ENCODE measurements at places on chromosomes 4 and X.
A peak's percentile ranks its signal among the peaks of the same experiment; 100 is the strongest.

DNA sequence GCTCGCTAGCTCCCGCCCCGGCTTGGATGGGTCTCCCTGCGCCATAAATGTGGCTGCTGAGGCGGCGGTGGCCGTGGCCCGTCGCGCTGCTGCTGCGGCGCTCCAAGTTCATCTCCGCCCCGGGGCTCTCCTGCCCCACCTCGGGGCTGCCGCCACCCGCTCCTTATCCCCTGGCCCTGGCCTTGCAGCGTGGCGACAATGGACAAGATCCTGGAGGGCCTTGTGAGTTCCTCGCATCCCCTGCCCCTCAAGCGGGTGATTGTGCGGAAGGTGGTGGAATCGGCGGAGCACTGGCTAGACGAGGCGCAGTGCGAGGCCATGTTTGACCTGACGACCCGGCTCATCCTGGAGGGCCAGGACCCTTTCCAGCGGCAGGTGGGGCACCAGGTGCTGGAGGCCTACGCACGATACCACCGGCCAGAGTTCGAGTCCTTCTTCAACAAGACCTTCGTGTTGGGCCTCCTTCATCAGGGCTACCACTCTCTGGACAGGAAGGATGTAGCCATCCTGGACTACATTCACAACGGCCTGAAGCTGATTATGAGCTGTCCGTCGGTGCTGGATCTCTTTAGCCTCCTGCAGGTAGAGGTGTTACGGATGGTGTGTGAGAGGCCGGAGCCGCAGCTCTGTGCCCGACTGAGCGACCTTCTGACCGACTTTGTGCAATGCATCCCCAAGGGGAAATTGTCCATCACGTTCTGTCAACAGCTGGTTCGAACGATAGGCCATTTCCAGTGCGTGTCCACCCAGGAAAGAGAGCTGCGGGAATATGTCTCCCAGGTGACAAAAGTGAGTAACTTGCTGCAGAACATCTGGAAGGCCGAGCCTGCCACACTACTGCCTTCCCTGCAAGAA, 763 bp downstream of the USP38 start:
- no peak for DNase-seq

- DNase-seq: no peak
Measured at GRCh38 chr4:177079327-177079726, 230.3 kb upstream of the NEIL3 start.

GRCh38 chr4:177401658-177402273, 40.5 kb downstream of the AGA start:
- no peak for DNase-seq

- DNase-seq: no peak
Measured at GRCh38 chrX:54560411-54560810, 30.4 kb downstream of the GNL3L start.

DNA sequence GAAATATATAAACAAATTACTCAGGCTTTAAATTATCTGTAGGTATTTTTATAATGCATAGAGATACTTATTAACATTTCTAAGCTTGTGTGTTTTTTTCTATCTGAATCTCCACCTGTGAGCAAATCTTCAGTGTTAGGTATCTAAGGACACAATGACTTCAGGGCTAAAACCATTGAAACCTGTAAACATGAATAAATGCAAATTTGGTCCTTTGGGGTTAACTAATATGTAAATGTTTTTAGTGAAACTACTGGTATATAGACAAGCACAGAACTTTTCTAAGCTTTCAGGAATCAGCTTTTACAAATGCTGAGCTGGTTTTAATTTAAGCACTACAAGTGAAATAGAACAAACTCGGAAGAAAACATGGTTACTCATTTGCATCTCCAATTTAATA, 147.9 kb downstream of the FBXO8 start:
- DNase-seq: no peak

- DNase-seq: no peak
Measured at GRCh38 chrX:23334848-23335599, at the start of gene PTCHD1. Gene PTCHD1 (plus strand): TSS chrX:23334849. CDS start chrX:23334876, 27 bp downstream.

- DNase-seq: no peak
Measured at GRCh38 chr4:103915224-103915869, 195.6 kb upstream of the TACR3 start.

GRCh38 chr4:1172971-1173757, 781 bp upstream of the SPON2 start:
- DNase-seq: no peak

- no peak for DNase-seq
Measured at GRCh38 chr4:2281575-2282343, 19.9 kb upstream of the MXD4 start.

- DNase-seq: no peak
Measured at GRCh38 chr4:87066403-87067123, 131.8 kb downstream of the AFF1 start.

GRCh38 chr4:22483551-22483981, 32.3 kb downstream of the ADGRA3 start:
- peak; percentile 83 for DNase-seq

- DNase-seq: no peak
Measured at GRCh38 chr4:53994382-53995102, 69.9 kb downstream of the CHIC2 start.

GRCh38 chr4:3816256-3816825, 50.2 kb downstream of the ADRA2C start:
- DNase-seq: no peak

GRCh38 chr4:153940916-153941315, 152.0 kb upstream of the SFRP2 start:
- DNase-seq: no peak

- DNase-seq: no peak
Measured at GRCh38 chr4:69224891-69225290, 10.3 kb upstream of the UGT2B11 start.

DNA sequence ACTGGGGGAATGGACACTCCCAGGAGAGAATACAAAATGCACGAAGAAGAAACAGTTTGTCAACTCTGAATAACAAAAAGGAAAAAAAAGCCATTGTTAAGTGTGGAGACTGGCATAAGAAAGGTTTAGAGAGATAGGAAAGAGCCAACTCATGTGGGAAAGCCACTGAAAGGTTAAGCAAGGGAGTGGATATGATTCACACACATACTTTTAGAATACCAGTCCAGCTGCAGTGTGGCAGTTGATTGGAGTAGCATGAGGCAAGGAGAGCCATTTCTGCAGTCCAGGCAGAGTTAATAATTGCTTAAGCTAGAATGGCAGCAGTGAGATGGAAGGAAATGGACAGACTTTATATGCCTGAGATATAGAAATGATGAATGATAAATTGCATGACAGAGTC, 36.9 kb upstream of the ADAD1 start:
- peak; percentile 61 for DNase-seq
